Left forelimb (tissue), 1 donor: ENCODE measurements at places on chromosomes 16 and 17.

DNA sequence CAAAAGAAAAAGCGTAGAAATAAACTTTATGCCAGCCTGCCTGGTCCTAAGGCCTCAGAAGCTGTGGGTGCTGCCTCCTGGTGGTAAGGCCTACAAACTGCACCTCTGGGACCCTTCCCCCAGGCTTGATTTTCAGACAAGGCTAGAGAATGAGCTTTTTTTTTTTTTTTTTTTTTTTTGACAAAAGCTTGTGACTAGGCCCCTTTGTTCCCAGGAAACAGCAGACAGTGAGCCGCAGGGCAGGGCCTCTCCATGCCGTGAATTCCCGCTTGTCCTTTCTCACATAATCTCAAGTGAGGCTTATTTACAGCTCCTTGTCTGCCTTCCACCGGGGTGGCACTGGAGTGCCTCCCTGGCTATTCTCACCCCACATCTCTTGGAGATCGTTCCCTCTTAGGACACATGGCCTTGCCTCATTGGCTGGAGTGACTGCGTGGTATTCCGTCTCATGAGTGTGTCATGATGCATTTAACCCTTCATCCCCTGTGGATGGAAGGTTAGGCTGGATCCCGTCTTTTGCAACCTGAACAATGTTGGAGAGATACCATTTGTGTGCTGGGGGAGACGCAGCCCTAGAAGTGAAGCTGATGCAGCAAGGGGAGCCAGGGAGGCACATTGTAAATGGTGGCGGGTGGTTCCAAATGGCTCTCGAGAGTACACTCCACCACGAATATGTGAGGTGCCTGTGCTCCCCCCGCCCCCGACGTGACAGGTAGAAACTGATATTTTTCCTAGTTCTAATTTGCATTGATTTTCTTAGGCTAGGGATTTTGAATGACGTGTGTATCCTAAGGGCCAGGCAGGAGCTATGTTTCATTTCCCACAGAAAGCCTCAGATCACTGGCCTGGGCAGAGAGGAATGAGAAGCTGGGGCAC, 49.6 kb downstream of the USP22 start:
- DNase-seq = no peak

DNA sequence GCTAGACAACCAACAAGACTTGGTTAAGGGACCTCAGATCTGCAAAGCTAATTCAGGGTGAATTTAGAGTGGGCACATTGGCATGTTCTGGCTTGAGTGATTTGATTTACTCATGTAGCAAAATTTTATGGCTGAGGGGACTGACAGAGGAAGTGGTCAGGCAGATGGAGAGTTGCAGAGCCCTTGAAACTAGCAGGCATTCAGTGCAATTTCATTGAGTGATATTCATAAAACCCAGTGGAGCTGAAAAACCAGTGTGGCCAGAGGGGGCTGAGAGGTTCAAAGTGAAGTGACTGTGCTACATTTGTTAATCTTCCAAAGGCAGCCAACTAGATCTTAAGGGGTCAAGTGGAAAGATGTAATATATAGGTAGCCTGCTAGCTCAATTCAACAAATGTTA, 2.2 kb upstream of the TMEM94 start:
- no peak for DNase-seq

DNA sequence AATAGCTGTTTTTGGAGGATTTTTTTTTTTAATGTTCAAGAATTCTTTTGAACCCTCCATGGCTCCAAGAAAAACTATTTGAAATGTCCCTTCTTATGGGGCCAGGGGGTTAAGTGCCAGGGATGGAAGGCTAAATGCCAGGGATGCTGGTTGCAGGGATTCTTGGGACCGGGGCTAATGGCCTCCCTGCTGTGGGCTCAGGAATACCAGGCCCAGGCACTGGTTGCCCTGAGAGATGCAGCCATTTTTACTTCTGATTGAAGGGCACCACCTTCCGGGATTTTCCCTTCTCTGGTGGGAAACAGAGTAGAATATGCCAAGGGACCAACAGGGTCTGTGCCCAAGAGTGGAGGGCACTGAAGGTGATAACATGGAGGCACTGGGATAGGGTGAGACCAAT, 10.9 kb upstream of the KAT7 start:
- no peak for DNase-seq

DNA sequence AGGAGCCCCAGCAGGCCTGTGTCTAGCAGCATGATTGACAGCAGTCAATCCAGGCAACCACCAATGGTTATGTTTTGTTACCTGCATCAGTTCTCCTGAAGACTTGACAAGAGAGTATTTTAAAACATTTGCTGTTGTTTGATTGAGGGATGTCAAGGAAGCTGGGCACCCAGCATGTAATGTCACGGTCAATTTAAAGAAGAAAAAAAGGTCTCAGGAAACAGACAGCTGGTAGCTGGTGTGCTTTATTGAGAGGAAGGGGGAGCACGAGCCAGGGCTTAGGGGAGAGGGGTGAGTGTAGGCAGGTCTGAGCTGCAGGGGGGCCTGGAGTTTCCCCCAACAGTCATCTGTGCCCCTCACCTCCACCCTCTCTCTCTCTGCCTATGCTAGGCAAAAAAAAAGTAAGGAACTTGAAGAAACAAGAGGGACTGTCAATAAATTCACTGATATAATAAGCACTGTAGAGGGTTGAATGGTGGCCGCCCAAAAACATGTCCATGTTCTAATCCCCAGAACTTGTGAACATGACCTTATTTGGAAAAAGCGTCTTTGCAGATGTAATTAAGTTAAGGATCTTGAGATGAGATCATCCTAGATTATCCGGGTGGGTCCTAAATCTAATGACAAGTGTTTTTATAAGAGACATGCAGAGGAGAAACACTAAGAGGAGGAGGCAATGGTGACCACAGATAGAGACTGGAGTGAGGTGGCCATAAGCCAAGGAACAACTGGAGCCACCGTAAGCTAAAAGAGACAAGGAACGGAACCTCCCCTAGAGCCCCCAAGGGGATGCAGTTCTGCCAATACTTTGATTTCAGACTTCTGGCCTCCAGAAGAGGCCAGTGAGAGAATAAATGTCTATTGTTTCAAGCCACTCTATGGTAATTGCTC, 14.5 kb downstream of the TSPOAP1 start:
- DNase-seq = peak; percentile 44
